CD4-positive, alpha-beta T cell (primary cell): ENCODE measurements at places on chromosomes 2 and 18. TPM values are rescaled to one million over a fixed set of nuclear protein-coding genes. Genes with fewer than 3 reads are reported as not detected.

DNA sequence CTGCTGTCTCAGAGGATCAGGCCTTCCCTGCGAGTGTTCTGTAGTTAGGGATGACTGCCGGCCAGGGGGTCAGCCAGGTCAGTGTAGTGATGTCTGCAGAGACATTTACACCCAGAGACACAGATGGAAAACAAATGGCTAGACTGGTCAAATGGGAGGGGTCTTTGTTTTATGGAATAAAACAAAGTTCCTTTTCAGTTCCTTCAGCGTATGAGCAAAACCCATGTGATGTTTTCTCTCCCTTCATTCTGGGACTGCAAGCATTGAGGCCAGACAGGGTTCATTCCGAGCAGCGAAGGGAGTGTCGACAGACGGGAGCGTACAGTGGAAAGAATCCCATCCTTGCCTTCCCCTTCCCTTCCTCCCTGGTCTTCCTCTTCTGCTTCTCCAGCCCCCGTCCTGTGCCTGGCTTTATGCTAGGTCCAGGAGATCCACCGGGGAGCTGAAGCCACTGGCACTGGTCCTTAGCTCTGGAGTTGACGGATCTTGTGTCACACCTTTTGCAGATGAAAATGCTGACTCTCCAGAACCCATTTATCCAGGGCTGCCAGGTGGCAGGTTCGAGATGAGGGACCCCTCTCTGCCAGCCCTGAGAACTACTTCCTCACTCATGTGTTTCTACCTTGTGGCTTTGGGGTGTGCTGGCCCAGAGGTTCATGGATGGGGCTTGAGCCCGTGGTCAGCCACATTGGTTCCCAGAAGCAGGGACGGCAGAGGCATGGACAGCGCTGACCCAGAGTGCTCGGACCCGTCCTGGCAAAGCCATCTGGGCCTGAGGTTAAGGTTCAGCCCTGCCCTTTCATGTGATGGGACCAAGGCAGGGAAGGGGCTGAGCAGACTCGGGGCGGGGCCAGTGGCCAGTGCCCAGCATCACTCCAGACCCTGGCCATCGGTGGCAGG is 24.2 kb downstream of the ITGB1BP1 start:
- no peak overlapping the region for H3K4me3 ChIP-seq
- no peaks in the 10 kb centered on the region for H3K36me3 ChIP-seq
- no peaks in the 10 kb centered on the region for H3K27me3 ChIP-seq
- H3K27ac ChIP-seq = no peak overlapping the region
- H3K4me1 ChIP-seq = no peaks in the 10 kb centered on the region
- DNase-seq = no peak

NYAP2 gene
- total RNA-seq = not detected

VWC2L gene
- total RNA-seq = not detected

DNA sequence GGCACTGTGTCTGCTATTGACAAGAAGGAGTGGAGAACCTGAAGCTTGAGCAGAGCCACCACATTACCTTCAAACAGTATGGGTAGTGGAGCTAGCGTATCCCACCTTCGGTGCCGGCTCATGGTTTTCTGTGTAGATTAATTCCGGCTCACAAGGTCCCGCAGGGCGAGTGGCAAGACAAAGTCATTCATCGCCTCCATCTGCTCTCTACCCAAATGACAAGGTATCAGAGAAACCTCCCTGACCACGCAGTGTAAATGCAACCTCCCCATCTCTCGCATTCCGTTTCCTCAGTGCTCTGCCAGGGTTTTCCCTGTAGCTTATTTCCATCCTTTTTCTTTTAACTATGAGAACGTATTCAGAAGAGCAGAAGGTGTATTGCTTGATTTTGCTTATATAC is 79.8 kb downstream of the MAP4K4 start:
- no peaks in the 10 kb centered on the region for H3K27me3 ChIP-seq
- H3K4me1 ChIP-seq = peaks cover 58% of the 10 kb centered on the region
- no peak overlapping the region for H3K4me3 ChIP-seq

DNA sequence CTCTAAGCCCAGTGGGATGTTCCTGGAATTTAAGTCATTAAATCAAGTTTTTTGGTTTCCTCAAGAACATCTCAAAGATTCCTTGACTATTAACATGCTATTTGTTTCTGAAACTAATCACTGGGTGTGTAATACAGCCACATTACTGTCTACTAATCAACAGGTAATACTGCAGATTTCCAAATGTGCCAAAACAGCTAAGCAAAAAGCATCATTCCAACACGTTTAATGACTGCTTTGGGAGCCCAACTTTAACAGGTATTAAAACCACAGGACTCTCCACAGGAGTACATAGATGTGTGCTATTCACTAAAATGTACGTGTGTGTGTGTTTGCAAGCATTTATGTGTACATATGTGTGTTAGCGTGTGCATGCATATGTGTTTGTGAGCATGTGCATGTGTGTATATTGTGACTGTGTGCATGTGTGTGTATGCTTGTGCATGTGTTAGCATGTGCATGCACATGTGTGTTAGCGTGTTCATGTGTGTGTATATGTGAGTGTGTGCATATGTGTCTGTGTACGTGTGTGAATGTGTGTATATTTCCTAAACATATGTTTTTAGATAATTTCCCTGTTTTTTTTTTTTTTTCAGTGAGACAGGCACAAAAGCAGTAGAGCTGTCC is 80.7 kb downstream of the BCL11A start:
- no peaks in the 10 kb centered on the region for H3K36me3 ChIP-seq
- no peak overlapping the region for H3K27ac ChIP-seq
- H3K4me1 ChIP-seq = no peaks in the 10 kb centered on the region
- no peak for DNase-seq

MOGAT1 gene
- not detected for total RNA-seq

DNA sequence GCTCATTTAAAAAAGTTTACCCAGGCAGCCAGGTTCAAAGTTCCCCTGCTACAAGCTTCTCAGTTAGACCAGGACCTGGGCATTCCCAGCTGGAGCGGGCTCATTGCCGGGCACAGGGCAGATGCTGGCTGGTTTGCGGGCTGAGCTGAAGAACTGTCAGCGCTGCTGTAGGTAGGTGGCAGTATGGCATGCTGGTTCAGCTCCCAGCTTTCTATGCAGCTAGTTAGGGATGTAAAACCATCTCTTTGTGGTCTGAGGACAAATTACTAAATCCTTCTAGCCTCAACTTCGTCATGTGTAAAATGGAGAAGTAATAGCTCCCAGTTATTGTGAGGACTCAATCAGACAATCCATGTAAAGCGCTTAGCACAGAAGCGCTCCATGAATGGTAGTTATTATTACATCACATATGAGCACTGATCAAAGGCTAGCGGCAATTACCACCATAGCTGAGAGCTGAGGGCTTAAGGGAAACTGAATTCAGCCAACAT is 2.4 kb upstream of the LDLRAD4 start:
- H3K36me3 ChIP-seq = no peaks in the 10 kb centered on the region
- H3K4me1 ChIP-seq = peaks cover 27% of the 10 kb centered on the region
- H3K4me3 ChIP-seq = peak overlapping the region; percentile 58
- H3K27me3 ChIP-seq = peaks cover 5% of the 10 kb centered on the region
- H3K27ac ChIP-seq = no peak overlapping the region

ACMSD gene
- not detected for total RNA-seq

LHCGR gene
- total RNA-seq = not detected

GRCh38 chr2:46859482-46859881 is 56.1 kb downstream of the MCFD2 start:
- no peaks in the 10 kb centered on the region for H3K36me3 ChIP-seq
- no peak overlapping the region for H3K4me3 ChIP-seq
- no peak for DNase-seq
- no peaks in the 10 kb centered on the region for H3K27me3 ChIP-seq
- H3K27ac ChIP-seq = no peak overlapping the region

CARF gene
- total RNA-seq = 9.0 TPM
